Germinal center (tissue), 1 donor: ENCODE measurements at places on chromosomes 12 and 14.
A peak's percentile ranks its signal among the peaks of the same experiment; 100 is the strongest.

GRCh38 chr12:83980398-83980797 lies 932.2 kb downstream of the SLC6A15 start:
- DNase-seq: no peak

DNA sequence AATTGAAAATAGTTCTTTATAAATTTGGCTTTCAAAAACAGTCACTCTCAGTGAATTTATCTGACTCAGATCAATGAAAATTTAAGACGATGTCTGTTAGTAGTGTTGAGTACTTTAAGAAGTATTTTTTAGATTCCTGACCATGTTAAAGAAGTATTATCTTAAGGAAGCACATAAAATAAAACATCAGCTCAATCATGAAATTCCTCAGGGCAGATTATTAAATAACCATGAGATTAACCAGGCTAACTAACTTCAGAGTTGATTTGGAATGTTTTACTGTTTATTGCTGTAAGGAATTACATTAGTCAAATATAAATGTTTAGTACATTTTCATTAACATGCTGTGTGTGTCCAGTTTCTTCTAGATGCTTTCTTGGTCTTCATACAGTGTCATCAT lies 160.2 kb downstream of the PELI2 start:
- DNase-seq: no peak

DNA sequence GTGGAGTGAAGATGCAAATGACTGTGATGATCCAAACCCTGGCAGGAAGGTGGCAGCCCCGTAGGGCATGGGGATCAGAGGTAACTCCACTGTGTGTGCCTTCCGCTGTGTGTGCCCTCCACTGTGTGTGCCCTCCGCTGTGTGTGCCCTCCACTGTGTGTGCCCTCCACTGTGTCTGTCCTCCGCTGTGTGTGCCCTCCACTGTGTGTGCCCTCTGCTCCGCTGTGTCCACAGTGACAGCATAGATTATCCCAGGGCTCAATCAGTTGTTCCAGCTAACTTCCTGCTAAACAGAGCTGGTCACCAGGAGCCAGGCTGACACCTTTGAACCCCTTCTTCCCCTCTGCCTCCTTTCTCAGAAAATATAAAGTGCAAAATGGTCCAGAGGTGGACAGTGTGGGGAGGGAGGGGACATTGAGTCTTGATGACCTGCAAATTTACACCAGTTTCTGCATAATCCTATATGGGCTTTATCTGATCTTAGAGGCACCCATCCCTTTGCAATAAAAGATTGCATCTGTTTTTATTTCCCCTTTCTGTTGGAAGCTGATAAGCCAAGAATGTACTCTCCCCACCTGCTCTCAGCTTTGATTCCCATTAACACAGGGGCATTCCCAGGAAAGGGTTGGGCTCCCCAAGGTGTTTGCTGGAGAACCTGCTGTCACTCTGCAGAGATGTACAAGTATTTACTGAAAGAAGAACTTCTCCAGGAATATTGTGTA lies 21.6 kb upstream of the HNF1A start:
- no peak for DNase-seq

- DNase-seq: no peak
Observed at GRCh38 chr12:42315108-42315507, 10.8 kb downstream of the ZCRB1 start.

- DNase-seq: no peak
Observed at GRCh38 chr12:93376436-93377251, 1.1 kb upstream of the NUDT4 start.

- DNase-seq: no peak
Observed at GRCh38 chr14:69532561-69533340, 41.9 kb downstream of the CCDC177 start.

DNA sequence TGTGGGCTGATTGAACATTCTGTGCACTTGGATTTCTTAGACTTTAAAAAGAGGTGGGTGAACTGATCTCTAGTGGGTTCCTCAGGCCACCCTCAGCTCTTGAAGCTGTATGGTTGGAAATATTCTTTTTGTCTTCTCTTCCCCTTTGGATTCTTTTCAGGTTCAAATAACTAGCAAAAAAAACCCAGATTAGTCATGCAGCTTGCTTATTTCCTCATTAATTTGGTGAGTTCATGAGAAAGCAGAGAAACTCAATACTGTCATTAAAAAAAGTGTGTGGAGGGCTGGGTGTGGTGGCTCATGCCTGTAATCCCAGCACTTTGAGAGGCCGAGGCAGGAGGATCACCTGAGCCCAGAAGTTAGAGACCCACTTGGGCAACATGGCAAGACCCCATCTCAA lies 183.4 kb downstream of the ESR2 start:
- no peak for DNase-seq

DNA sequence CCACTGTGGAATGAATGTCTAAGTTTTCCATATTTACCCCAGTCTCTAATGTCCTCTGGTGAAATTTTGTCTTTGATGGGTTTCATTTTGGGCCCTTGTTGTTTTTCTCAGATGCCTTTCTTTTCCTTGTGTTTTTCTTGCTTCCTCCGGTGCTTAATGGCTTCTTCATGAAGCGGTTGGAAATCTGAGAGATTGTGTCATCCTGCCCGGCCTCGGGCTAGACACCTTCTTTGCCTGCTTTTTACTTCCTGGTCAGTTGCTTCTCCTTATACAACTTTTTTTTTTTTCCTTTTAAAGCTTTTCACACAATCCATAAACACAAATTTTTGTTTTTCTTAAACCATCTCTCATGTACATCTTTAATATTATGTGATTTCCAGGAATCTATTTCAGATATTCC lies 7.1 kb downstream of the ETV6 start:
- DNase-seq: no peak

GRCh38 chr12:28776913-28777422 lies 372.1 kb upstream of the FAR2 start:
- DNase-seq: no peak

DNA sequence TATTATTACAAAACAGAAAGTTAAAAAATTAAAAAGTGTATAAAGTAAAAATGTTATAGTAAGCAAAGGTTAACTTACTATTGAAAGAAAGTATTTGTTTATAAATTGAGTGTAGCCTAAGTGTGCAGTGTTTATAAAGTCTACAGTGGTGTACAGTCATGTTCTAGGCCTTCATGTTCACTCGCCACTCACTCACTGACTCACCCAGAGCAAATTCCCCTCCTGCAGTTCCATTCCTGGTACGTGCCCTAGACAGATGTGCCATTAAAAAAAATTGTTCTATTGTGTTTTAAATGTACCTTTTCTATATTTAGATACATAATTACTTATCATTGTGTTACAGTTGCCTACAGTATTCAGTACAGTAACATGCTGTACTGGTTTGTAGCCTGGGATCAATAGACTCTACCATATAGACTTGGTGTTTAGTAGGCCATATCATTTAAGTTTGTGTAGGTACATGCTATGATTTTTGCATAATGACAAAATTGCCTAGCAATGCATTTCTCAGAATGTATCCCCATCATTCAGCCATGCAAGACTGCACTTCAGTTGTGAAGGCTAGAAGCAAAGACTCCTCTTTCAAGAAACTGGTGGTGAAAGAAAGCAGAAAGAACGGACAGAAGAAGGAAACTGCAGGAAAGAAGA lies 100.6 kb downstream of the DACT1 start:
- DNase-seq: no peak

- peak; percentile 29 for DNase-seq
Observed at GRCh38 chr12:53219292-53219955, 12.4 kb upstream of the ITGB7 start.

DNA sequence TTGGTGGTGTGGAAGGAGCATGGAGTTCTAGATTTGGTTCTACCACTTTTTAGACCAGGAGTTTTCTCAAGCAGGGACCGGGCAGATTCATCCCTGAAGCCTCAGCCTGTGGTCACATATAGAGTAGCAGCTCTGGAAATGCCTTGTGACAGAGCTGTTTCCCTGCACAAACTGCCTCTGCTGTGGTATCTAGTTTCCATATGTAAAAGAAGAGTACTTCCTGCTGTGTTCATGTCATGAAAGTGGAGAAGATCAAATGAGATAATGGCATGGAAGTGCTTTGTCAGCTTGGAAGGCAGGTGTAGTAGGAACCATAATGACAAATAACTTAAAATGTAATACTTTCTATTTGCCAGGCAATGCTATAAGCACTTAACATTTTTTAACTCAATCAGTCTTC lies 26.1 kb downstream of the OTUB2 start:
- DNase-seq: no peak

GRCh38 chr12:80713419-80713818 lies 3.3 kb upstream of the MYF5 start:
- DNase-seq: no peak

GRCh38 chr14:100278702-100279101 lies 27.5 kb downstream of the SLC25A29 start:
- DNase-seq: no peak

DNA sequence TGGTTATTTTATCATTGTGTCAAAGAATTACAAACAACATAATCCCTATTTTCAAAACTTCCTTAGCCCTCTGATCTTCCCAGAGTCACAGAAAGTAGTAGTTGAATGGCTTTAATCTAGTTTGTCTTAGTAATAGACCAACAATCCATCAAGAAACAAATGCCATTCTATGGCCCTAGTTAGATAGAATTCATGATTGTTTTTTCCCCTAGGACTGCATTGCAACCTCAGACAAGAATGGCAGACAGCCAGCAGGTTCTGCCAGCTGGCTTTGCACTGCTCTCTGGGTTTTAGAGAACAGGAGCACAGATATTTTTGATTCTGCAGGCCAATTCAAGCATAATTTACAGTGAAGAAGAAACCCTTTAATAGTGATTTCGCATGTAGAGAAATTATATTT lies 33.8 kb downstream of the SYT1 start:
- no peak for DNase-seq

- DNase-seq: no peak
Observed at GRCh38 chr14:34164162-34164864, 213.4 kb upstream of the EGLN3 start.

DNA sequence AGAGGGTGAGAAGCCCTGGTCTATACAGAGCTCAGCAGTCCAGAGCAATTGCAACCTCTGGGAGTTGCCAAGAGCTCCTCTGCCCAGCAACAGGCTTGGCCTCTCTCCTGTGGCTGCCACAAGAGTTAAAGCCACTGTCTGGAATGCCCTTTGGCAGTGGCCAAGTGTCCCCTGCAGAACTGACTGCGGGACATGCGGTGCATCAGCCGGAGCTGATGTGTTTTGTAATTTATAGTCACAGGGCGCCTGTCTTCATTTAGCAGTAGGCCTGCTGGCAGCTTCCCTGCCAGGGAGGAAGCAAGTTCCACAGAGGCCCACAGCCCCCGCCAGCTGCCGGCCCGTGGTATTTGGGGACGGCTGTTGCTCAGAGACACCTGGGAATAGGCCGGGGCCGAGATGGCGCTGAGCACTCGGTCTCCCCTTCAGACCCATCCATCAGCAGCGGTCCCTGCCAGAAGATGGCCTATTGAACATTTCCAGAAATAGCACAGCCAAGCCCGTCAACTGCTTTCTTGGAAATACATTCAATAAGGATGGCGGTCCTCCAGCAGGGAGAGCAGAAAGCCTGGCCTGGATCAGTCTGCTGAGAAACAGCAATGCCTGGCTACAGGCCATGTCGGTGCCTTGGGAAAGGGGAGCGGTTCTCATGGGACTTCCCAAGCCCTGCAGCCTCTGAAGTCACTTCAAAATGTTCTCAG lies 217.4 kb downstream of the CRADD start:
- no peak for DNase-seq

GRCh38 chr12:108773798-108774788 lies 42.8 kb upstream of the CORO1C start:
- no peak for DNase-seq

GRCh38 chr14:89673512-89674225 lies 256.6 kb upstream of the FOXN3 start:
- no peak for DNase-seq

DNA sequence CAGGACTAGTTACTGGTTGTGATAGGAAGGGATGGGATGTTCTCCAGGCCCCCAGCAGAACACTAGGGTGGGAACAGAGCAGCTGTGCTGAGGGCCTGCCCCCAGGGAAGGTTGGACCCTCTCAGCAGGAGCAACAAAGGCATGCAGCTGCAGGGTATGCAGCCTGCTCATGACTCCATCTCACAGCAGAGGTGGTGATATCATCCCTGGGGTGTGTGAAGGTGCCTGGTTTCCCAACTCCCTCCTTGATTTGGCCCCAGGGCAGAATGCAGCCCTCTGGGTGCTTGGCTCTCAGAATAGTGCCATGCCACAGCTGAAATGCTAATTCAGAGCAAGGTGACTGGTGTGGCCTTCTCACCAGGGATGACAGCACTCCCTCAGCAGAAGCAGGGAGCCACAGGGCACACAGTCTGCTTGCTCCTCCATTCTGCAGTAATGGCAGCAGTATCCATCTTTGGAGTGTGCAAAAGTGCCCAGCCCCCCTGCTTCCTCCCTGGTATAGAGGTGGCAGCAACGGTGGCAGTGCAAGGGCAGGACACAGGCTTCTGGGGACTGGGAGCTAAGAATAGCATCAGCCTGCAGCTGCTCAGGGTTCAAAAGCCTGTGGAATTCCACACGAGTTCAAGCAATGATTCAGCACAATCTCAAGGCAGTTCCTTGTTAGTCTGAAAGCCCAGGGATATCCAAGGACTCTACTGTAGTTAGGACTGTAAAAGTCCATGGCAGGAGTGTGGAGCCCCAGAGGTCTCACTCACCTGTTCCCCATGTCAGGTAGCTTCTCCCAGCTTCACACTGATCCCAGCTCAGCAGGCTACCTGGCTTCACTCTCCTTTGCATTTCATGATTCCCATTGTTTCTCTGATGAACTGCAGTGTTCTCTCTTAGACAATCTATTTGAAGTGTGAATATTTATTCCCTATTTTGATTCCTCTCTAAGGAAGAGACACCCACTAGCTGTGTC lies 298.1 kb upstream of the FOXG1 start:
- no peak for DNase-seq

DNA sequence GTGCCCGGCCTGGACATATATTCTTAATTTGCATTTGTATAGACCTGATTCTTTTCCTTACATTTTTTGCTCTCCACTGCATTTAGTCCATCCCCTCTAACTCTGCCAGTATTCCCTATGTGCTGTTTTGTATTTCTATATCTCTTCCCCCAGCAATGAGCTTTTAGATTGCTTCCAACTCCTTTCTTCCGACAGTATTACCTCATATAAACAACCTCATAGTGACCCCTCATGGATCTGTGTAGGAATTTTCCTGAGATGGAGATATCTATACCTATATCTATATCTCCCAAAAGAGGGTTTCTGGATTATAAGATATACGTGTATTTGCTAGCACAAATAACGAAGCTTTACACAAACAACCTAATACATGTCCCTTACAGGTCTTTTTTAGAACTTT lies 161.9 kb downstream of the CRADD start:
- DNase-seq: no peak

DNA sequence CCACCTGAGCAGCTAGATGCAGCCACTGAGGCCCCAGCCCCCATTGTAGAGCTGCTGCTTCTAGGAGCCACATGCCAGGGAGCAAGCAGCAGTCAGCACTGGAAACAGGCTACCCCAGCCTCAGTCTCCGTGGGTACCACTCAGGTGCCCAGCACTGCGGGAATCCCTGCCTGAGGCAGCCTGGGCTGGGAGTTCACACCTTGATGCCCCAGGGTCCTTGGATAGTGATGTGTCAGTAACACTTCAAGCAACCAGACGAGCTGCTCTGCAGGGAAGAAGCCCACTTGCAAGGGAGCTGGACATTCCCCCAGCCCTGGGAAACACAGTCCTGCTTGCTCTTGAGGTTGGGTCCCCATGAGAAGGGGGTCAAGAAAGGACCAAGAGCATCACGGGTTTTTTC lies 90.7 kb downstream of the ZFP36L1 start:
- no peak for DNase-seq

GRCh38 chr12:56299308-56299852 lies 750 bp downstream of the CS start:
- no peak for DNase-seq

- no peak for DNase-seq
Observed at GRCh38 chr12:57203201-57203600, 13.4 kb upstream of the NXPH4 start.

- DNase-seq: no peak
Observed at GRCh38 chr14:40318211-40318719, 886.0 kb upstream of the FBXO33 start.
